Activated effector memory CD4-positive, alpha-beta T cell treated with Interleukin-2 at 50 U/mL for 16 hours (primary cell): ENCODE measurements at places on chromosomes 1 and 21.

DNA sequence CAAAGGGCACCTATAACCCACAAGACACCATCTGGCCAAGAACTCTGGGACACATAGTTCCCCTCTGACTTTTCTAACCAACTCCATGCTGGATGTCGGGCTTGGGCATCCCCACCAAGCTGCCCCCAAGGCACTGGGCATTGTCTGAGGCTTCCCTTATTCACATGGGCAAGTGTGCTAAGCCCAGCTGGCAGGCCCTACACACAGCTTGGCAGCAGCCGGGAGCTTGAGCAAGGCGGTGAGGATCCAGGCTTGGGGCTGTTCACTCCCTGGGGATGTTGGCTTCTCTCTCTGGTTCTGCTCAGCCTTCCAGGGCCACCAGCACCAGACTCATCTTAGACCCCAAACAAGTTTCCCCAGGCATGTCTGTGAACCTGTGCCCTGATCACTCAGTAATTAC is 138.3 kb upstream of the KAZN start:
- no peak for DNase-seq

GRCh38 chr1:218633238-218633988 is 288.3 kb downstream of the TGFB2 start:
- no peak for DNase-seq

DNA sequence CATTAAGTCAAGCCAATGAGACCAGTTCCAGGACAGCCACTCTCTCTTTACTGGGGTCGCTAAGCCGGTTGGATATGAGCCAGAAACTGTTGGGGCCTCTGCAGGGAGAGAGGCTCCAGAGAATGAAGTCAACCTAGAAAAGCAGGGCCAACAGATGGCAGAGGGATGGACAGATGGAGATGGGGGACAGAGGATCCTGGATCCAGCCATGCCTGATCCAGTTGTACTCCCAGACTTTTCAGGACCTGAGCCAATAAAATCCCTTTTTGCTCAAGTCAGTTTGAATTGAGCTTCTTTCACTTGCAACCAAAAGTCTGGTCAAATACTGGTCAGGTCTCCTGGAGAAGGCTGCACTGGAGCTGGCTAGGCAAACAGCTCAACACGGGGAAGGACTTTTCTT is 2.2 kb downstream of the DHCR24 start:
- DNase-seq: no peak

- DNase-seq: no peak
Observed at GRCh38 chr21:38181096-38181495, 75.7 kb upstream of the KCNJ15 start.

GRCh38 chr1:169724168-169724567 is 9.7 kb downstream of the SELE start:
- no peak for DNase-seq

DNA sequence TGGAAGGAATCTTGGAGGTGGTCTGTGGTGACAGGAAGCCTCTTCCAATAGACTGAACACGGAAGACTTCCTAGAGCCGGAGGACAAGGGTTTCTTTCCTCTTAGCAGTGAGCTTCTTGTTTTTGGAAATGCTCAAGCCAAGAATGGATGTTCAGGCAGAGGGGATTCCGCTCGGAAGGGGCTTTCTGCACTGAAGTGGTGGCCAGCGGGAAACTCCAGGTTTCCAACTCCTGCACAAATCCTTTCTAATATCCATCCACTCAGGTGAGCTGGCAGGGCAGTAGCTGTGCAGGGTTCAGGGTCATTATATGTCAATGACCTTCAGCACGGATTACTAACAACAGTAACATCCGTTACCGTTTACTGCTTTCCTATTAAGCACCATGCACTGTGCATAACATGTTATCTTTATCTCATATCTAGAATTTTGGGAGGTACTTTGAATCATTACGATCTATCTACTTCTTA is 573 bp upstream of the CPT2 start:
- DNase-seq: no peak

DNA sequence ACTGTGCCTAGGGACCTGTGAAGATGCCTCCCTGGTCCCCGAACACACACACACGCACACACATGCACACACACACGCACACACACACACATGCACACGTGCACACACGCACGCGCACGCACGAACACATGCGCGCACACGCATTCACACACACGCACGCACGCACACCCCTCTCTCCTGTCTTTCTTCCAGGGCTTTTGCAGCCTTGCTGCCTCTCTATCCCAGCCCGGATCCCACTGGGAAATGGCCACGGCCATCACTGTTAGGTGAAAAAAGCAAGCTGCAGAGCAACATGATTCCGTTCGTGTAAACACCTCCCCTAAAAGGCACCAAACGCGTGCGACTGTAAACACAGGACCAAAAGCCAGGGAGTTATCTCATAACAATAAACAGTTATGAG is 39.7 kb downstream of the NKAIN1 start:
- DNase-seq: no peak

GRCh38 chr1:1374589-1374928 is 448 bp downstream of the AURKAIP1 start:
- no peak for DNase-seq

- DNase-seq: no peak
Observed at GRCh38 chr1:86924324-86924960, 10.0 kb downstream of the HS2ST1 start.

GRCh38 chr1:90534116-90534515 is 183.0 kb downstream of the BARHL2 start:
- DNase-seq: no peak

DNA sequence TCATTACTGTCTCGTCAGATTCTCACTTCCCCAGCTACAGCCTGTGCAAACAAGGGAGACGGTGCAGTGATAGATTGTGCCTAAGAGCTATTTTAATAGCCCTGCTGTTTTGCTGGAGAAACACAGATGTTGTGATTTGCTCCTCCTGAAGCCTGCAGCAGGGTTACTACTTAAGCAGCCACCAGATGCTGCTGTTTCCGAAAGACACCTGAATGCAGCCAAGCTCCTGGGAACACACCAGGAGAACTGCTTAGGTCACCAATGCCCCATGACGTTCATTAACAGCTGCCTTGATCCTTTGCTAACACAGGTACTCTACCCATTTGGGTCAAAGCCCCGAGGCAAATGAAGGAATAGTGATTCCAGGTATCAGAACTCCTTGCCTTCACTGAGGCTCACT is 411.8 kb upstream of the DAB1 start:
- DNase-seq: no peak

DNA sequence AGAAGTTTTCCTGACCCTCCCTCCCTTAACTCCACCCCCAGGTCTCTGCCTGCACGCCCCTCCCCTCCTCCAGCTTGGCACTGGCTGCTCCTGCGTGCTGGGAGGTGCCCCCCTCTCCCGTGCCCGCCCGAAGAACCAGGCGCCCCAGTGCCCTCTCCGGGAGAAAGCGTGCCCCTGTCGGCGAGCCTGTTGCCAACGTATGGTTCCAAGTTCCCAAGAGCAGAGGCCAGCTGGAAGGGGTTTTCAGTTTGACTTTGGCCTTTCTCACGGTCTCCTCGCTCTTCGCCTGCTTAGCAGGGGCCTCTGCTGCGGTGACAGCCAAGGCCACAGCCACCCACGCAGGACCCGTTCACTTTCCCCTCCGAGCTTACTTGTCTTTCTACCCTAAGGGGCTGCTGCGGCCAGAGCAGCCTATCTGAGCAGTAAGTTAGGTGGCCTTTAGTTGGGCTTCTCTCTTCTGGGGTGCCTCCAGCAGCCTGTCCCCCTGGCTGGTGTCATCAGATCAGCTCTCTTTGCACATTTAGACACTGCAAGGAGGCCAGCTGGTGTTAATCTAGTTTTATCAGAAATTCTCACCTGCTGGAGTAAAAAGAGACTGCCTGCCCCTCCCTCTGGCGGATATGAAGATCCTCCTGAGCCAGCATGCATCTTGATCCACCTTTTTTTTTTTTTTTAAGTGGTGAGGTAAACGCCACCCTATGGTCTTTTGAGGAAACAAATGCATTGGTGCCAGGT is 1.5 kb downstream of the STUM start:
- no peak for DNase-seq

DNA sequence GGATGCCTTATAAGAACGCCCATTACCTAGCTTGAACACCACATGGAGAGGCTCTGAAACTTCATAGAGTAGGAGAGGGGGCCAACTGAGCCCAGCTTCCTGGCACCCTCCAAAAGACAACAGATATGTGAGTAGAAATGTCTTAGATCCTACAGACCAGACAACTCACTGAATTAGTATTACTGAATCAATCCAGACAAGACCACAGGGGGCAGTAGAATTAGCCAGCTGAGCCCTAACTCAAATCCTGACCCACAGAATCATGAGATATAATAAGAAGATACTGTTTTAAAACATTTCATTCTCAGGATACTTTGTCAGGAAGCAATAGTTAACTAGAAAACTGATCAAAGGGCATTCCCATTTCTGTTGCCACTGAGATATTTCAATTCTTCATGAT is 45.8 kb upstream of the C1orf21 start:
- DNase-seq: no peak

DNA sequence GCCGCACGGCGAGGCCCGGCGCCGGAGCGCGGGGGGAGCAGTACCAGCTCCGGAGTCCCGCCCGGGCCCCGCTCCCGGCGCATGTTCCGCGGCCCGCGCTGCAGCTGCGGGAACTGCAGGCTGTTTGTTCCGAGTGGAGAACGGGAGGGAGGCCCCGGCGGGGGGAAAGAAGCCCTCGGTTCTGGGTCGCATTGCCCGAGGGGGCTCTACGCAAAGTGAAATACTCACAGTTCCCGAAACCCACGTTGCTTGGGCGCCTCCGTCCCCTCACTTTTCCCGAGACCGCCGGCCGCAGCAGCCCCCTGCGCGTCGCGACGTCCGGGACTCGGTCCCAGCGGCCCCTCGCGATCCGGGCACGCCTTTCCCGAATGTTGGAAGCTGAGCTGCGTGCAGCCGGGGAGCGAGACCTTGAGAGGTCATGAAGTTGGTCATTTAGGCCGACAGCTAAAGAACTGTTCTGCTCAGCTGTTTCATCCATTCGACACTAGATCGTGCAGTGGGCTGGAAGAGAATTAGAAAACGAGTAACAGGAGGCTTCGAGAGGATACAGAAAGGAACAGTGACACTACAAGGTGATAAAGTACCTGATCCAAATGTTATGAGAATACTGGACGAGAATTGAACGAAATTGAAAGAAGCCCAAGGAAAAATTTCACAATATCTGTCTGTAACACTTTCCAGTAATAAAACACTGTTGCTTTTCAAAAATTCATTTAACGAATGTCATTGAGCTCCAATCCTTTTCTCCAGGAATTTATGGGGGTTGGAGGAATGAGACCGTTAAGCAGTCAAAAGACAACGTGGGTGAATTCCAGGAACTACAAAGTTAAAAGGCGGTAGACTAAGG is 657 bp upstream of the LIN9 start:
- DNase-seq: no peak

- DNase-seq: no peak
Observed at GRCh38 chr1:39977202-39977601, 22.3 kb downstream of the MFSD2A start.

- DNase-seq: no peak
Observed at GRCh38 chr1:225847610-225848009, 34.6 kb downstream of the TMEM63A start.

DNA sequence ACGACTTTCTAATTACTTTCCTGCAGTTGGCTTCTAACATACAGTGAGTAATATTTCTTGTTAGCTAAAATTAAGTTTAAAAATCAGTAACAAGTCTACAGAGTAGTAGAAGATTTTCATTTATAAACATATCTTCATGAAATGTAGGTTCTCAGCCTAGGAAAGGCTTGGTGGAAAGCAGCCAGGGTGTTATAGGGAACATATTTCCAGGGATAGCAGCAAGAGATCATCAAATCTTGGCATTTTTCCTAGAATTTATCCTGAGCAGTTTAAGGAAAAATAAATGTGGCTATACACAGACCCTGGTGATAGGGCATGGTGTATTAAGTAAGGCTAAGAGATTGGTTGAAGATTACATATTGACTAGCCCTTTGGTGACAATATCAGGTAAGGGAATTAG is 203.5 kb upstream of the NEGR1 start:
- no peak for DNase-seq
